NB4 (cell line): ENCODE measurements at places on chromosomes 13 and 19.
A peak's percentile ranks its signal among the peaks of the same experiment; 100 is the strongest.

DNA sequence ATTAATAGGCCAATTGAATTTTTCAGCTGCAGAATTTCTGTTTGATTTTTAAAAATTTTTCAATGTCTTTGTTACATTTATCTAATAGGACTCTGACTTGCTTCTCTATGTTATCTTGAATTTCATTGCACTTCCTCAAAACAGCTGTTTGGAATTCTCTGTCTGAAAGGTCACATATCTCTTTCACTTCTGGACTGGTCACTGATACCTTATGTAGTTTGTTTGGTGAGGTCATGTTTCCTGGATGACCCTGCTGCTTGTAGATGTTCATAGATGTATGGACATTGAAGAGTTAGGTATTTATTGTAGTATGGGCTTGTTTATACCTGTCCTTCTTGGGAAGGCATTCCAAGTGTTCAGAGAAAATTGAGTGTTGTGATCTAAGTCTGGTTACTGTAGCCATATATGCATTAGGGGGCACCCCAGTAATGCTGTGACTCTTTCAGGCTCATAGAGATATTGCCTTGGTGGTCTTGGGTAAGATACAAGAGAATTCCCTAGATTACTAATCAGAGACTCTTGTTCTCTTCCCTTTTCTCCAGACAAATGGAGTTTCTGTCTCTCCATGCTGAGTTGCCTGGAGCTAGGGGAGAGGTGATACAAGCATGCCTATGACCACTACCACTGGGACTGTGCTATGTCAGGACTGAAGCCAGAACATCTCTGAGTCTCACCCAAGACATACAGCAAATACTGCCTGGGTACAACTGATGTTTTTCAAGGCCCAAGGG, 27.8 kb downstream of the RFC3 start:
- DNase-seq = no peak

- DNase-seq = no peak
These were observed 391.5 kb upstream of the DACH1 start for GRCh38 chr13:72258340-72258981.

DNA sequence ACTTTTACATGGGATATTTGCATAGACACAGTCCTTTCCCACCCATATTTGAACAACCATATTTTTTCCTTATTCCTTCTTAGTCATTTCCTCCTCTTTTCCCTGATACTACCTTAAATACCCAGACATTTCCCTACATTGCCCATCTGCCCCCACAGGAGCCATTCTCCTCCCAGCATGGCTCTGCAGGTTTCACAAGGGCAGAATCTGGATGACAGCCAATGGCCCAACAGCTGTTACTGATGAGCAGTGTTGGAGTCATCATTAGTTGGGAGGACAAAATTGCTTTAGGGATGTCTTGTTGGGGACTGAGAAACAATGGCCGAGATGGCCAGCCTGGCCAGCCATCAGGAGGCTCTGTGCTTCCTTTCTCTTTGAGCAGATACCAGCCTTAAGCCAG, 209.5 kb downstream of the KLF5 start:
- no peak for DNase-seq

GRCh38 chr13:99056381-99057014, 78.6 kb upstream of the DOCK9 start:
- DNase-seq = no peak

DNA sequence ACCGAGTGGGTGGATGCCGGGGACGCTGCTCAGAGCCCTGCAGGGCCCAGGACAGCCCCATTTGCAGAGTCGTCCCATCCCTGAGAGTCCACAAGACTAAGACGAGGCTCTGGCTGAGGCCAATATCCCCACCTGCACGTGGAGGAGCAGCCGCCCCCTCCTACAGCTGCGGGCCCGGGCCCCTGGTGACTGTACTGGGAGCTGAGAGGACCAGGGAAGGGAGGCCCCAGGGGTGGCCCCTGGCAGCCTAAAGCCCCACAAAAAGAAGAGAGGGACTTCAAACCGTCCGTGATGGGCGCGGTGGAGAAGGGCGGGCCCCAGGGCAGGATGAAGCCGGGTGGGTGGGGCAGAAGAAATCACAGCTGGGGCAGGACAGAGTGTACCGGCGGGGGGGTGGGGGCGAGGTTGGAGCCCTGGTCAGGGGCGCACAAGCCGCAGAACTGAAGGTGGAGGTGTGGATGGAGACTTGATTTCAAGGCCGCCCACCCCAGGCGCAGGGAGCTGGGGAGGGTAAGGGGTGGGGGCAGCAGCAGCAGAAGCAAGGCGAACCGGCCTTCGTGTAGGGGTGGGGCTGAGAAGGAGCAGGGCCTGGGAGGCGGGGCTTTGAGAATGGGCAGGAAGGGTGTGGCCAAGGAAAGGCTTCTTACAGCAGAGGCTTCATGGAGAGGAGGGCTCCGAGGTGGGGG, 12.9 kb downstream of the CFD start:
- DNase-seq = peak; percentile 73

- DNase-seq = no peak
These were observed 830.6 kb upstream of the SLITRK5 start for GRCh38 chr13:86840250-86841191.

GRCh38 chr13:102310691-102311418, 91.0 kb downstream of the FGF14 start:
- no peak for DNase-seq

DNA sequence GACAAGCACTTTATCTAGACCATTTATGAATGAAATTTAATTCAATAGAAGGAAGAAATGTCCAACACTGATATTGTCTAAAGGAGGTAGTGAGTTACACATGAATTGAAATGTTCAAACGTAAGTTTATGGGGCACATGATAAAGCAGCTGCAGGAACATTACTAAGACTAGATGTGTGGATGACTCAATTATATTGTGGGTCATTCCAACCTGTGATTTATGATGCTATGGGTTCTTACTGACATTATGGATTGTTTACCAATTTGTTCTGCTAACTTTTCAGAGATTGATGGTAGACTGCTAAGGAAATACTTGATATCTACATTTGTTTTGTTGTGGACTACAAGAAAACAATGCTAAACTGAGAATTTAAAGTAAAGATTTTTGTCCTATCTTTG, 56.1 kb upstream of the ATXN8OS start:
- no peak for DNase-seq

DNA sequence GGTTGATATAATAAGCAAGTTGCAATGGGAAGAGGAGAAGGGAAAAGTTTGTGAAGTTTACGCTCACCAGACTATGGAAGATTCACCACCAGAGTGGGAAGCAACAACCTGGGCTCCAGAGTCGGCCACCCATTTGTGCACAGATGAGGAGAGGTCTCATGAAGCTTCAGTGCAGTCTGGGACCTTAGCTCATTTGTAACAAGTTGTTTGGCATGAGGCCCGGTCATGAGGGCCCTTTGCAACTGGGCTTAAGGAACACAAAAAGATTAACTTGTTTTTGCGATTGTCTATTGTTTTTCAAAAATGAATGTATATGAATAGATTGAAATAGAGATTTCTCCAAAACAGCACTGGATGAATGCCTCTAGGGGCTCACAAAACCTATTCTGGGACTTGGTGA, 94.2 kb downstream of the ZNF737 start:
- no peak for DNase-seq

GRCh38 chr13:54637366-54637765, 1608.8 kb downstream of the OLFM4 start:
- DNase-seq = peak; percentile 81

DNA sequence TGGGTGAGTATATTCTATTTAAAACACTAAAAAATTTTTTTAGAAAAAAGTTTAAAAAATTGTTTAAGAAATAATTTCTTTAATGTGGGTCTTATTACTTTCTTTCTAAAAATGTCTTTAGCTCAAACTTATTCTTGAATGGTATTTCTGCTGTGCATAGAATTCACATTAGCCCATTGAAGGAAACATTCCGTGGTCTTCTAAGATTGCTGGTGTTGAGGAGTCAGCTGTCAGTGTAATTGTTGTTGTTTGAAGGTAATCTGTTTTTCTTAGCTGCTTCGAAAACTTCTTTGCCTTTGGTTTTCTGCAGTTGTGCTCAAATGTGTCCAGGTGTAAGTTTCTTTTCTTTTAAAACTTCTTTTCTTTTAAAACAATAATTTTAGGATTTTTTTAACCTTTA, 85.4 kb upstream of the KLF12 start:
- no peak for DNase-seq

DNA sequence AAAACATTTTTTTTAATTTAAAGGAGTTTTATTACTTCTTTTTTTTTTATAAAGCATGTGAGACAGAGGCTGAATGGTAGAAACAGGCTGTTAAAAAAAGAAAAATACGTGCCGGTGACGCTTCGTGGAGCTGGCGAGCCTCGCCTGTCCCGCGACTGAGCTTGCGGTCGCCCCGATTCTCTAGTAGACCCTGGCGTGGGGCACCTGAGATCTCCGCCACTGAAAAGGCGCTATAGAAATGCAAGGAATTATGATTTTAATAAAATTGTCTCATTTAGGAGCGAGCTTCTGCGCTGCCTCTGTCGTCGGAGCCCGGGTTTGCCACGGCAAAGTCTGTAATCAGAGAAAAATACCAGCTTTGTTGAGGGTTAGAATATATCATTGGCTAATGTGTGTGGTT, 18.4 kb downstream of the NFIX start:
- peak; percentile 40 for DNase-seq

- DNase-seq = no peak
These were observed 212.9 kb downstream of the PCDH9 start for GRCh38 chr13:67017276-67017675.

- no peak for DNase-seq
These were observed 84.0 kb upstream of the TDRD3 start for GRCh38 chr13:60312851-60313505.

DNA sequence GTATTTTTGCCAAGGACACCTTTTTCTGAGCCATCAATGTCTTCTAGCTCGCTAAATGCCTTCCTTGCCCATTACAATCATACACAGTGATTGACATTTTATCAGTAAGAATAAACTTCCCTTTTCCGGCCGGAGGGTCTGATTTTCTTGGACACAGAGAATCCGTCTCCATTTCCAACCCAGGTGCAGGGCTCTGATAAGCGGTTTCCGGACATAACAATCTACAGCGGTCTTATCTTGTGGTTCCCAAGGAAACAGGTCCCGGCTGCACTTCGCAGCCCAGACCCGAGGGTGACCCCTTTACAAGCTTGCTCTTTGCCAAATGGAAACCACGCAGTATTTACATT, 5.1 kb upstream of the ZNF77 start:
- DNase-seq = peak; percentile 56

GRCh38 chr13:45295536-45295935, 45.4 kb downstream of the TPT1 start:
- no peak for DNase-seq

DNA sequence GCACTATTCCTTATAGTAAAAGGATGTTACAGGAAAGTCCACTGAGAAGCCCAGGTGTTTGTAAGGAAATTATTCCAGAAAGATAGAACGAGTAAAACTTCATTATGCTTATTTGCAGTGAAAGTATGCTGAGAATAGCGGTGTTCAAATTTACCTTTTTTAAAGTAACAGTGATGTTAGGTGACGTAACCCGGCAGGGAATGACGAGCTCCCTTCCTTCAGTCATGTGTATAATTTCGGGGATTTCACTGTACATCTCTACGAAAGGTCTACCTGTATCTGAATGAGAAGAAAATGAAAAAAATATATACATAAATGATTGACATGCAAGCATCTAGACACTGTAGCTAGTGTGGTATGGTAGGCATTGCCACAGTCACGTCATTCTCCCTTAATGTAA, 56.9 kb downstream of the FLT1 start:
- no peak for DNase-seq

- DNase-seq = no peak
These were observed 74.2 kb upstream of the CSNK1A1L start for GRCh38 chr13:37179645-37180044.

DNA sequence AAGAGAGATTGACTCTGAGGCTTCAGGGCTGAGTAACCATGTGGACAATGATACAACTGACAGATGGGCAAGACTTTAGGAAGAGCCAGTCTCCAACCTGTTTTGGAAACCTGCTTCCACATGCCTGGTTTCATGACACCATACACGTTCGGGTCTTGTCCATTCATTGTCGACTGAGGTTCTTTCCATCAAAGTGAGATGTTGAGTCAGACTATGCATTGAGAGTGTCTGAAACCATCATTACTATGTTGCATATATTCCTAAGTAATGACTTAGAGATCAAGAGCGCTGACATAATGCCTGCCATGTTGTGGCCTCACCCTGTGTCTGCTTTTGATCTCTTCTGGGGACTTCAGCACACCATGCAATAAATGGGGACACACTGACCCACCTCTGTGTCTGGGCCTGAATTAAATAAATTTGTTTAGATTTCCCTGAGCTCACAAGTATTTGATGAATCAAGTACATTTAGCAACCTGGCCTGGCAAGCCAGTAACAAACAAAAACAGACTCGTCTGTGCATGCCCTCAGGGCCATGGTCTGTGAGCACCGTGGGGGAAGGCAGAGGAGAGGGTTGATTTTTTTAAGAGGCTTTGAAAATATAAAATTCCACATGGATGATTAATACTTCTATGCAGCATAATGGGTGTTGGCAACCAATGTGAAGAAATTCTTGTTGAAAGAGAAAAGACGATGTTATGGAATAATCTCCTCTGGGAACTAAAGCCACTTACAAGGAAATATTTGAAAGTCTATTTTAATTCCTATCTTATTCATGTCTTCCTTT, 49.9 kb upstream of the UBAC2 start:
- DNase-seq = no peak

- peak; percentile 91 for DNase-seq
These were observed 30.3 kb upstream of the FRY start for GRCh38 chr13:32001154-32001768.

DNA sequence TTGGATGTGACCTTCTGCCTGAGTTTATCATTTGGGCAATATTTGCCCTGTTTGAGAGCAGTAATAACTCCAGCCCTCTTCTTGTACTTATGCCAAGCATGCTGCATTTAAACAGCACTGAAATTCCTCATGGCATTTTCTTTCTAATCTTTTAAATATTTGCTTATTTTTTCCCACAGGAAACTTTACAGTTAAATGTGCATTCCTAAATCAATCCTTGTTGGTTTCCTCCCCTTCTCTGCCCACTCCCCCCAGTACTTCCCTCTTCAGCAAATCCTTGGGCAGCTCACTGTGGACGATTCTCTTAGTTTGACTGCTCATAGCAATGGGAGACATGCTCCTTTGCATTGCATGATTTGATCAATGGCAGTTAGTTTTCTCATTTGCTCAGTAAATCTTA, 68.7 kb downstream of the RAP2A start:
- no peak for DNase-seq

DNA sequence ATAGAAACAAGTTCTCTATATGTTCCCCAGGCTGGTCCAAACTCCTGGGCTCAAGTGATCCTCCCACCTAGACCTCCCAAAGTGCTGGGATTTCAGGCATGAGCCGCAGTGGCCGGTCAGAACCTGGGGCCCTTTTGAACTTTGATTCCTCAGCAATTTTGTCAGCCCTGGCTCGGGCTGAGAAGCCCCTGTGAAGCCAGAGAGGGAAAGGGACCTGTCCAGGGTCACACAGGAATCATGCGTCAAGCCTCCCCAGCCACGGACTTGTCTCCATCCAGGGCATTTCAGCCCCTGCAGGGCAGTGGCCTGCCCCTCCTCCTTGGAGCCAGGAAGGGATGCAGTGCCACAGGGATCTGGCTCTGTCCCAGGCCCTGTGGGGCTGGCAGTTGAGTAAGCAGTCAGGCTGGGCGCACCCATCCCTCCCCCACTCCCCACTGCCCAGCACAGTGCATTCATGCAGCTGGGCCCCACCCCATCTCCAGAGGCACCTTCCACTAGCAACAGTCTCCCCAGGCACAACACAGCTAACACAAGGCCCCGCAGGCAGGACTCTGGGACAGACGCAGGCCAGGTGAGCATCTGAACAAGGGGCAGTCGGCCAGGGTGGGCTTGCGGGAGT, at the start of gene CAPS:
Gene CAPS (plus strand): TSS at position 516 of the 619 bp plus-strand sequence. CDS start 153 bp downstream, outside the sequence.
- DNase-seq = no peak

- no peak for DNase-seq
These were observed 3.8 kb downstream of the C13orf46 start for GRCh38 chr13:113969973-113970611.

- DNase-seq = peak; percentile 6
These were observed 788.3 kb upstream of the SLITRK5 start for GRCh38 chr13:86882835-86883234.
